ENCODE measurements at places on chromosomes 3 and 15.

DNA sequence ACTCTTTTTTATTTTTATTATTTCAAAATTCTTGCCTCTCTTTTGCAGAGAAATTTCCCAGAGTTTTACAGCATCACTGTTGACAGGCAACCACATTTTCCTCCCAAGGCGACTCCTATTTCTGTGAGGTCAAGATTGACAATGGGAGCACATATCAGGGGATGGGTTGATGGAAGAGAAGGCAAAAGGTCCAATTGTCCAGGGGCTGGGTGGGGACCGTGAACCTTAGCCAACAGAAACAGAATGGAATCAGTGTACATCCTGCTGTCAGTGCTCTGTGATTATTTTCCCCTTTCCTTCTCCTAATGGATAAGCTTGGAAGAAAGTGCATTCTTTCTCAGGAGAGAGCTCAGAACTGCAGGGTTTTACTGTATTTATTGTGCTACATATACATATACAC is 42.4 kb downstream of the CNTN6 start:
- no peak for DNase-seq

DNA sequence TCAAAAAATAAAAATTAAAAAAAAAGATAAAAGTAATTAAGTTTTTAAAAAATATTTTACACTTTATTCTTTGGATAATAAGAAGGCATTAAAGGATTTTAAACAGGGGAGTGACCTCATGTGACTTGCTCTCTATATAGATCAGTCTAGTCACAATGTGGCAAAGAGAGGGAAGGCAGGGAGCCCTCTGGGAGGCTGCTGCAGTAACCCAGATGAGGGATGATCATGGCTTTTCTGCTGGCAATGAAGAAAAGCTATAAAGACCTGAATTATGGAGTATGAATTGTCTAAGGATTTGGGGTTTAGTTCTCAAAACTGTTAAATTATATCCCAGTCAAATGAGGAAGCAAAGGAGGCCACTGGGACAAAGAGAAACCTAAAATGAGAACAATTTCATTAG is 58.1 kb downstream of the SUMF1 start:
- no peak for DNase-seq

- no peak for DNase-seq
Observed at GRCh38 chr3:105427332-105427731, 60.6 kb downstream of the ALCAM start.

DNA sequence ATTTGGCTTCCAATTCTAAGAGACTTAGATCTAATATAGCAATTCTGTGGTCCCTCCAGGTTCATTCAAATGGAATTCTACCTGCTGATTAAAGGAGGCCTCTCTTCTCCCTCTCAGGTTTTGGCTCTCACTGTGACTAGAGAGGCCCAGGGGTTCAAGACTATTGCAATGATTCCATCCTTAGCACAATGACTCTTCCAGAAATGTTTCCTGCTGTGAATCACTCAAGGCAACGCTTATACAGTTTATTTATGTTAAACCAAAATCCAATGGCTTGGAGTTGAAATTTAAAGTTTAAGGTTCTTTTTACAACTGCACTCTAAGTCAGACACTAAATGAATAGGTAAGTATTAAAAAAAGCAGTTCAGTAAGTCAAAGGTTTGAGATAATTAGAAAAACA is 39.9 kb downstream of the IFT57 start:
- no peak for DNase-seq

GRCh38 chr3:181901626-181902025 is 189.9 kb downstream of the SOX2 start:
- DNase-seq = no peak

DNA sequence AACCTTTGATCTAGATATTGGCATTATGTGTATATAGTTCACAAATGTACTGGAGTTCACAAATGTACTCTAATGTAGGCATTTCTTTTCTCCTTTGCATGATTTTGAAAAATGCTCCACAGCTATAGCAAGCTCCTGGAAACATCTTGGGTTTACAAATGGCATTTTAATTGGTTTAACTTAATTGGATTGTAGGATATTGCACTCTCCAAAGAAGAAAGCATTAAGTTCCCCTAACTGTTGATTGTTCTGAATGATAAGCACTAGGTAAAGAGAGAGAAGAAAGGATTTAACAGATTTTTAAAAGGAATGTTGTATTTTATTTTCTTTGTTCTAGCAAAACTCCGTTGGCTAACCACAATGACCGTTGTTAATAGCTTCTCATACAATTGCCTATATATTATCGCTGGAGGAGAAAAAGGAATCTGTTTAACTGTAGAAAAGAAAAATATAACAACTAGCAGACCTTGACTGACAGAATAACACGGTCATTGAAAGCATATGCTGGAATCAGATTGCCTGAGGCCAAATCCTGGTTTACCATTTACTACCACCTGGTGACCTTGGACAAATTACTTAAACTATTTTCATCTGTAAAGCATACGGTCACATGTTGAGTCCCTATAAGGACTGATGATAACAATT is 170.8 kb downstream of the PEX5L start:
- no peak for DNase-seq

DNA sequence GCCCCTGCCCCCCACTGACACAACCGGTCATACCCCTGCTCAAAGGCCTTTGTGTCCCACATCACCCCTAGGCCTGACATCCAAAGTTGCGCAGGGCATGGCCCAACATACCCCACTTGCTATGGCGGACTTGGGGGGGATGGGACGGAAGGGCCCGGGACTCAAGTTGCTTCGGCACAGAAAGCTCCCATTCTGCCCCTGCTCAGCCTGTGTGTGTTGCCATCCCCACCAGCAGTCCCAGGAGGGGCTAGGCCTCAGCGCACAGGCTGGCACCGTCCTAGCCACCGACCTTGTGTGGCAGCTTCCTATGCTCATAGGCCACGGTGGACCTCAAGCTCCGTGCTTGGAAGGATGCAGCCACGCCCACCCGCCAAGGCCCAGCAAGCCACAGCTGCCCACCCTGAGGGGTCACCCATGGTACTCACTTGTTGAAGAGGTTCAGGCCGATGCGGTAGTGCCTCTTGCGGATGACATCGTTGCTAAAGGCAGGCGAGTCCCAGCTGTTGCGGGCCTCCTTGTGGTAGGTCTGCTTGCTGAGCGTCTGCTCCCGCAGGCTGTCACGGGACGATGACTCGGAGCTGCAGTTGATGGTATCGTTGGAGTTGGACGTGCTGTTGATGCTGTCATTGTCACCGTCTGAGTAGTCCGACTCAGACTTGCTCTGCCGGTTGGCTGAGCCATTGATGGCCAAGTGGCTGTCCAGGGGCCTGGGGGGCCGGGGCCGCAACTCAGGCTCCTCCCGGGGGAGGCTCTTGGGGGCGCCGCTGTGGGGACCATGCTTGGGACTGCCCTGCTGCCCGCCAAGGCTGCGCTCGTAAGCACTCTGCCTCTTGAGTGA is 93.9 kb upstream of the RPL32 start:
- DNase-seq = peak; percentile 24
